ENCODE measurements at places on chromosomes 5 and 9.

GRCh38 chr9:130267930-130268329, 2.4 kb downstream of the HMCN2 start:
- DNase-seq = no peak

DNA sequence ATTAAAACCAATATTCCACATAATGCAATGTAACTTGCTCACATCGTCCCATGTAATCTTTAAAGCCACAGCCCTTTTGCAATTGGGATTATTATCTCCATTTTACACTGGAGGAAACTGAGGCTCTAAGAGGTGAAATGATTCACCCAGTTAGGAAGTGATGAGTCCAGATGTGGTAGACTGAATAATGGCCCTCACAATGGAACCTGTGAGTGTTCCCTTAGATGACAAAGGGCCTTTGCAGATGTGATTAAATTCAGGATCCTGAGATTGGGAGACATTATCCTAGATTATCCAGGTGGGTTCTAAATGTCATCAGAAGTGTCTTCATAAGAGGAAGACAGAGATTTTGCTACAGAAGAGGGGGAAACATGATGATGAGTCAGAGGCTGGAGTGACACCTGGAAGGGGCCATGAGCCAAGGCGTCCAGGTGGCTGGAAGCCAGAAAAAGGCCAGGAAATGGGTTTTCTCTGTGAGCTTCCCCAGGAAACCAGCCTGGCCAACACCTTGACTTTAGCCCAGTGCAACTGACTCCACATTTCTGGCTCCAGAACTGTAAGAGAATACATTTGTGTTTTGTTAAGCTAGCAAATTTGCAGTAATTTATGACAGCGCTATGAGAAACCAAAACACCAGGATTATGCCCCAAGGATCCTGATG, 139.1 kb downstream of the KCNIP1 start:
- no peak for DNase-seq

- peak; percentile 35 for DNase-seq
Measured at GRCh38 chr5:118533156-118533555, 455.2 kb downstream of the DTWD2 start.

GRCh38 chr5:172606156-172606785, 34.8 kb upstream of the NEURL1B start:
- no peak for DNase-seq

- no peak for DNase-seq
Measured at GRCh38 chr9:98465799-98466198, 210.3 kb upstream of the TBC1D2 start.

- peak; percentile 23 for DNase-seq
Measured at GRCh38 chr5:159819591-159820411, 96.5 kb upstream of the ADRA1B start.

DNA sequence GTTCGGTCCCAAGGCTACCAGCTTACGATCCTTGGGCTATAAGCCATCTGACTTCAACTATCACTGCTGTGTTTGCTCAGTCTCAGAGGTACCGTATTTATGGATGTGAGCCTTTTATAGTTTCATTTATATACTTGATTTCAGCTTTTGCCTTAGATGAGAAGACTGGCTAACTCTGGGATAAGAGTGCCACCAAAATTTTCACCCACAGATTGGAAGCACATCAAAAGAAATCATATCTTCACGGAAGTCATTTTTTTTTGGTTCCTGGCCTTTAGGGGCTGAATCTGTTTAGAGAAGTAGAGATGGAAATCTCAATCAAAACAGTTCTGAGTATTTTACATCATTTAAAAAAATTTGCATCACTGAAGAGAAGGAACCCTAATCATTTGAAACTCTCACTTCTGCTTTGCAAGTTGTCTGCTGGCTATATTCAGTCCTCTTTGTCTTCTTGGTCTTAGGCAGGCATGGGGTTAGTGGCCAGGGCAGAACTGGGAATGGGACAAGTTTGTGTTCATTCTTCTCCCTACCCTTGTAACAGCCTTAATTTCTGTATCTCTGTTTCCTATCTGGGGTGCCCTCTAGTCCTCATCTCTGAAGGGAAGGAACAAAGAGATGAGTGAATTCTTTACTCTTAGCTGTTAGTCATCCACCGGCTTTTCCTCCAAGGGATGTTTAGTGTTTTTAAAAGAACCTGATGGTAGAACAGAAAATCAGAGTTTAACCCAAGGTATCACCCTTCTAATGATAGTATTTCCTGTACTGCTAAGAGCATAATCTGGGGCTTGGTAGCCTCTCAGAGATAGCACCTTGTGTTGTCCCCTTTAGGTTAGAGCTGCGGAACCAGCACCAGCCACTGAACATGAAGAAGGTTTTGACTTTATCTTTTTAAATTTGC, 14.1 kb upstream of the TNFAIP8 start:
- DNase-seq = no peak

DNA sequence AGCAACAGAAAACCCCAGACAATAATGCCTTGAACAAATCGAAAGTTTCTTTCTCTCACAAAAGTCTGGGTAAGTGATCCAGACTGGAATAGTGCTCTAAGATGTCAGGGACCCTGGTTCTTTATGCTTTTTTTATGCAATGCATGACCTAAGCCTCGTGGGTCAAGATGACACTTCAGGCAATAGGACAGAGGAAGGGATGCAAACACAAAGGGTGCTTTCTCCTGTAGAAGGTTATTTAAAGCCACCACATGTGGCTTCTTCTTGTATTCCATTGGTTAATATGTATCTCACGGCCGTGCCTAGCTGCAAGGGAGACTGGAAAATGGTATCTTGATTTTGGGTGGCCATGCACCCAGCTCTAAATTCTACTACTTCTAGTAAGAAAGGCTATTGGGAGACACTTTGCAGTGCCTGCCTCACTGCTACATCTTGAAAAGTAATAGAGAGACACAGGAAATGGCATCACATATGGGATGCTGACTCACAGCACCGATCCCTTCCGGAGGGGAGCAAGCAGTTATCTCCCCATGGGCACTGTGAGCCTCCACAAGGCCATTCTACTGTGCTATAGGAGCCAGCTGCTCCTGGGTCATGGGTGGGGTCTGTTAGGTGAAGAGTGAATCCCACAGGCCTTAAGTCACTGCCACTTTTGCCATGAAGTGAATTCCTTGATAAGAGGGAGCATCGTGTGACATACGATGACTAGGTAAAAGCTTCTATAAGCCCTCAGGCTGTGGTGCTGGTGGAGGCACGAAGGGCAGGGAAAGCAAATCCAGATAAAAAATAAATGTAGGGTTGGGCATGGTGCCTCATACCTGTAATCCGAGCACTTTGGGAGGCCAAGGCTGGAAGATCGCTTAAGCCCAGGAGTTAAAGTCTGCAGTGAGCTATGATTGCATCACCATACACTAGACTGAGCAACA, 32.5 kb upstream of the RAB14 start:
- no peak for DNase-seq

DNA sequence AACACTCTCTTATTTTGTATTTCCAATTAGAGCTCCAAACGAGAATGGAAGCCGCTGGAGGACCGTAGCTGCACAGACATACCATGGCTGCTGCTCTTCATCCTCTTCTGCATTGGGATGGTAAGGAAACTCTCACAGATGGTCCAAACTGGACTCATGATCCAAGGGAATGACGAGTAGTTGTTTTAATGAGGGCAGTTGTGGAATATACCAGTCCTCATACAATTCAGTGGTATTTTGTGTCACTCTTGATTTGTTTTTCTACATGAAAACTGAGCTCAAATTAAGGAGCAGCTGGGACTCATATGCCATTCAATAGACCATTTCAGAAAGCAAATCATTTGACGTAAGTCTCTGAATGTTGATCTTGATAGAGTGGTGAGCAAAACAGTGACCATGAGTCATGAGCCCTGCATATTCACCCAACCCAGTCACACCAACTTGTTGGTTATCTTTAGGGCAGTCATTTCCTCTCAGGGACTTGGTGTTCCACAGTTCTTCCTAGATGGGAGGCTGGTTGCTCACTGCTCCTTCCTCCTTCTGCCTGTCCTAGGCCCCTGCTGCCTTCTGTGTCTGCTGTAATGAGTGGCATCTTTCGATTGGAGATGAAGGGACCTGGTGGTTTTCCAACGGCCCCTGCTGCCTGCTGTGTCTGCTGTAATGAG, 54.9 kb downstream of the SLC44A1 start:
- DNase-seq = peak; percentile 87

- DNase-seq = no peak
Measured at GRCh38 chr5:57193757-57194413, 20.0 kb downstream of the GPBP1 start.

- peak; percentile 41 for DNase-seq
Measured at GRCh38 chr5:54551926-54552325, 34.4 kb downstream of the SNX18 start.

DNA sequence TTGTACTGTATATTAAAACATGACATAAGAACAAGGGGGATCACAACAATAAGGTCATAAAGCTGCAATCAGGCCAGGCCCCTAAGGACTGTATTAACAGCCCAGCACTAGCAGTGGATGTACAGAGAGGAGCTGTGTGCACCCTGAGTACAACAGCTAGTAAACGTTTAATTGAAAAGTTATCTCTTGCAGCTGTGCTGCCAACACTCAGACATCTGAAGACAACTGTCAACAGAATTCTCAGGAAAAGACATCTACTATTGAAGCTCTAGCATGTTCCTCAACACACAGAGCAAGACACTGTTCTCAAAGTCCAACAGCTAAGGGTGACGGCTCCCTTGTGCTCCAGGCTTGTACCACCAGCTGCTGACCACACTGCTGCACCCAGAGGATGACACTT, 199.6 kb downstream of the DCP2 start:
- no peak for DNase-seq

DNA sequence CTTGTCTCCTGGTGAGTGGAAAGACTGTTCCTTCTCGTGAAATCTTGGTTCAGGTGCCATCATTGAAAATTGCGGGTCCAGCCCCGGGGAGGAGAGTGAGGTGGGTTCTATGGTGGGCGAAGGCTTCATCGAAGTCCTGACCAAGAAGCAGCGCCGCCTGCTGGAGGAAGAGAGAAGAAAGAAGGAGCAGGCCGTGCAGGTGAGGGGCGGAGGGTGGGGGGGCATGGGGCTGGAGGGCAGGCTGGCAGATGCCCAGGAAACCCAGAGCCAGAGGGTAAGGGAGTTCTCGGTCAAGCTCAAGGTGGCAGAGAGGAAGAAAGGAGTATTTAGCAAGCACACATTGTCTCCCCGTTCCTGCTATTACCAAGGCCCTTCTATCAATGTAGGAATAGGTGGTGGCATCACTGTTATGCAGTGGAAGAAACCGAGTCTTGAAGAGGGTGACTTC, 24.3 kb upstream of the POMT1 start:
- peak; percentile 70 for DNase-seq

- peak; percentile 98 for DNase-seq
Measured at GRCh38 chr5:141320225-141321169, at the start of gene TAF7. TAF7 (minus strand) TSS chr5:141320784; CDS start chr5:141320044, 740 bp downstream.

DNA sequence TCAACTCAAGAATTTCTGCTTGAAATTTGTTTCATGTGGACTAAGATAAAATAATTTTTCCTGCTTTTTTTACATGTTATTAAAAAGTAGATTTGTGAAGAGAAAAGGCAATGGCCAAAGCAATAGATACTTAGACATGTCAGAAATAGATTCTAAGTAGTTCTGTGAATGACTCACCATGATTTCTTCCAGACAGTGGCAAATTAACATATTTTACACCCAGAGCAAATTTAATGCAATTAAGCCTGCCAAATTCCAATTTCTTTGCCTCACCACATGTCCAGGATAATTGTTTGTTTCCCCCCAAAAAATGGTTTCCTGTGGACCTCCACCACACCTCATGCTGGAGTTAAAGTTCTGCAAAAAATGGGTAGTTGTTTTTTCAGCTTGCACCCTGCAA, 651.4 kb downstream of the CETN3 start:
- peak; percentile 50 for DNase-seq

- peak; percentile 87 for DNase-seq
Measured at GRCh38 chr5:149938279-149938678, 6.3 kb downstream of the PDE6A start.

- DNase-seq = no peak
Measured at GRCh38 chr5:97476852-97477534, 293.9 kb upstream of the RIOK2 start.

DNA sequence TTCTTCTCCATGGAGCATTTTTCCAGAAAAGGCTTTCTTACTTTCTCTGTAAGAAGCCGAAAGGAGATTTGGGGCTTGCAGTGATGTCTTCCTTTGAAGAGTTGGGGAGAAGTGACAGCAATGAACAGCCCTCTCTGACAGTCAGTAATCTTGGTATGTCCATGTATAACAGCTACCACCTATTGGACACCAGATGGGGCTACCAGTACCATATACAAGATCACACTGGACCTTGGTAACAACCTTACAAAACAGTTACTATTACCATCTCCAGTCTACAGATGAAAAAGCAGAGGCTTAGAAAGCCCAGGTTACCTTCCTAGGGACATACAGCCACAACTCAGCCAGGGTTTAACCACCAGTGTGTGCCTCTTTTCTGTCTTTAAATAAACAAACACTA, 272.7 kb upstream of the TRPC7 start:
- no peak for DNase-seq
